EH (cell line): ENCODE measurements at places on chromosomes 7 and 10.

- DNase-seq, result peak; percentile 31
Observed at GRCh38 chr7:66883716-66884115, 37.3 kb upstream of the TMEM248 start.

GRCh38 chr10:86203162-86203905 is 163.3 kb downstream of the GRID1 start:
- peak; percentile 27 for DNase-seq

DNA sequence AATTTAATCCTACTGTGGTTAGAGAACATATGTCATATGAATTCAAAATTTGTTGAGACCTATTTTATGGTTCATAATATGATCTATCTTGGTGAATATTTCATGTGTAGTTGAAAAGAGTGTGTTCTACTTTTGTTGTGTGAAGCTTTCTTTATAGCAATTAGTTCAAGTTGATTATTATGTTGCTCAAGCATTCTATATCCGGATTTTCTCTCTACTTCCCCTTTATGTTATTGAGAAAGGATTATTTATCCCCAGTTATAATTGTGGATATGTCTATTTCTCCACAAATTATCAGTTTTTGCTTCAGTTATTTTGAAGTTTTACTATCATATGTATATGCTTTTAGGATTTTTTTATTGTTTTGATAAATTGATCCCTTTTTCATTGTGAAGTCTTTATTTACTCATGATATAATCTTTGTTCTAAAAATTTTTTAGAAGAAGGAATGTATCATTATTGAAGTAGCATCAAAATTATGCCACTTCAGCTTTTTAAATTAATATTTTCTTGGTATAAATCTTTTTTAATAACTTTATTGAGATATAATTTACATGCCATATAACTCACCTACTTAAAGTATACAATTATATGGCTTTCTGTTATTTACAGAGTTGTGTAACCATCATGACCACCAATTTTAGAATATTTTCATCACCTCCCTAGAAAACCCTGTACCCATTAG is 12.0 kb upstream of the MEST start:
- DNase-seq, result no peak

- no peak for DNase-seq
Observed at GRCh38 chr10:51344371-51344770, 270.1 kb downstream of the PRKG1 start.

- no peak for DNase-seq
Observed at GRCh38 chr7:88040694-88041093, 106.6 kb downstream of the ADAM22 start.
